Activated naive CD4-positive, alpha-beta T cell treated with anti-CD3 and anti-CD28 coated beads for 36 hours (primary cell): ENCODE measurements at places on chromosomes 5 and 9. TPM values are rescaled to one million over a fixed set of nuclear protein-coding genes. Genes with fewer than 3 reads are reported as not detected.

Gene INSL6
- not detected for total RNA-seq

Gene PCDHGB5
- not detected for total RNA-seq

Gene PTPN3
- total RNA-seq, result 0.02 TPM

DNA sequence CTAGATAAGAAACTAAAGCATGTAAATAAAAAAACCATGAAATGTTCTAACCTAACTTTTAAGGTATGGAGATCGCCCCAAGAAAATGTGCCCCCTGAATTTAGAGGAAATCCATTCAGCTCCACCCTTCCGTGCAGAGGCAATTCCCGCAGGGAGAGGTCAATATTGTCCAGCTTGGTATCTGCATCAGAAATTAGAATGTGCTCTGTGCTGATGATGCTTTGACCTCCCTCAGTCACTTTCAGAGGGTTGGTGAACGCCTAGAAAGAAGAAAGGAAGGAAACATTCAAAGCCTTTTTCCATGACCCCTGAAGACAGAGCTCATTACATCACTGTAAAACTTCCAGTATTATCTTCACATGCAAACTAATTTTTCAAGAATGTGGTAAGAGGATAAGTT is 91.0 kb downstream of the FREM1 start:
- H3K4me3 ChIP-seq, result no peak overlapping the region
- peaks cover 9% of the 10 kb centered on the region for H3K27me3 ChIP-seq
- H3K4me1 ChIP-seq, result no peaks in the 10 kb centered on the region
- no peaks in the 10 kb centered on the region for H3K36me3 ChIP-seq

- peaks cover 53% of the 10 kb centered on the region for H3K4me1 ChIP-seq
- H3K27me3 ChIP-seq, result no peaks in the 10 kb centered on the region
- H3K27ac ChIP-seq, result peak overlapping the region; percentile 86
- peak; percentile 18 for DNase-seq
- H3K36me3 ChIP-seq, result peaks cover 47% of the 10 kb centered on the region
- H3K4me3 ChIP-seq, result no peak overlapping the region
Observed at GRCh38 chr5:157350939-157351801, 85.2 kb downstream of the CYFIP2 start.

GRCh38 chr9:117827456-117827855 is 123.3 kb downstream of the TLR4 start:
- H3K4me1 ChIP-seq, result peaks cover 33% of the 10 kb centered on the region
- H3K4me3 ChIP-seq, result no peak overlapping the region
- DNase-seq, result no peak

Gene DMRTA1
- total RNA-seq, result not detected

DNA sequence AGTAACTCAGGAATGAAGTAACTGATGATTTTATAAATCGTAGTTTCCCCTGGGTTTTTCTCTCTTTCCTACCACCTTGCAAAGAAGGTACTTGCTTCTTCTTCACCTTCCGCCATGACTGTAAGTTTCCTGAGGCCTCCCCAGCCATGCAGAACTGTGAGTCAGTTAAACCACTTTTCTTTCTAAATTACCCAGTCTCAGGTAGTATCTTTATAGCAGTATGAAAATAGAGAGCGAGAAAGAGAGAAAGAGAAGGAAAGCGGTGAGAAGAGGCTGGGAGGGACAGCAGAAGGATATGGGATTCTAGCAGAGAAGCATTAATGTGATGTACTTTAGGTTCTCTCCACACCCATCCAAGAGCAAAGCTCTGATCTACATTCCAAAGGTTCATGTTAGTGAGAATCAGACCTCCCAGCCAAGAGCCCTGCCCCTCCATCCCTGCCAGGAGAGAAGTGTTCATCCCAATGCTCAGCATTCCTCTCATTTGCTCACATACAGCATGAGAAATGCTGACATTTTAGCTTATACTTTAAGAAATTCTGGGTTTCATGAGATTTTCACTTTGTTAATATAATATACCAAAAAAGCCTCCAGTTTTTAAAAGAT is 185.0 kb upstream of the PTGER4 start:
- H3K4me1 ChIP-seq, result peaks cover 55% of the 10 kb centered on the region
- H3K27ac ChIP-seq, result peak overlapping the region; percentile 78
- peak; percentile 41 for DNase-seq
